ENCODE measurements at places on chromosomes 7 and 10.

DNA sequence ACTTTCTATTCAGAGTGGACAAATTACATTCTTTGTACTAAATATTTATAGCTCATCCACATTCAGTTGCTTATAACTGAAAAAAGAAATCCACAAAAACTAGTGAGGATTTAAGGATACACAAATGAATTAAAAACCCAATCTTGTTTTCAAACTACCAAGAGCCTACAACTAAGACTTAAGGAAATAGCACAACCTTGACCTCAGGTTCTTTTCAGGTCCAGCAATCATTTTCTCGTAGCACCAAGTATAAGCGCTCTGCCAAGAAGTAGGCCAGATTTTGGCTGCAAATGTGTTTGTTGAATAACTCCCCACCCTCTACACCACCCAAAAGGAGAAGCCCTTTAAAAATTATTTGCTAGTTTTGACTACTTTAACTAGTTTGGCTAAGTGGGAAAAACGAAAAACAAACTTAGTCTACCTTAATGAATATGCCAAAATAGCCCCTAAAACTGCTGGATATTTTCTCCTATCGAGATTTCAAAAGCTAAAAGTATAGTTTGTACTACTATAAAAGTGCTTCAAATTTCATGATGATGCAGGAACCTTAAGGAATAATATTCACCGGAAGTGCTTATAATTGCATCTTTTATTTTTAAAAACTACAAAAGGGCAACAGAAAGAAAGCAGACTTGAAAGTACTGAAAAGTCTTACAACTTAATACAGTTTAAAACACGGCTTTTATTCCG, 2.7 kb upstream of the KMT2E start:
- peaks cover 42% of the 10 kb centered on the region for H3K4me1 ChIP-seq
- peaks cover 75% of the 10 kb centered on the region for H3K36me3 ChIP-seq
- DNase-seq, result no peak
- H3K27ac ChIP-seq, result peak overlapping the region; percentile 100
- peaks cover 18% of the 10 kb centered on the region for H3K27me3 ChIP-seq

DNA sequence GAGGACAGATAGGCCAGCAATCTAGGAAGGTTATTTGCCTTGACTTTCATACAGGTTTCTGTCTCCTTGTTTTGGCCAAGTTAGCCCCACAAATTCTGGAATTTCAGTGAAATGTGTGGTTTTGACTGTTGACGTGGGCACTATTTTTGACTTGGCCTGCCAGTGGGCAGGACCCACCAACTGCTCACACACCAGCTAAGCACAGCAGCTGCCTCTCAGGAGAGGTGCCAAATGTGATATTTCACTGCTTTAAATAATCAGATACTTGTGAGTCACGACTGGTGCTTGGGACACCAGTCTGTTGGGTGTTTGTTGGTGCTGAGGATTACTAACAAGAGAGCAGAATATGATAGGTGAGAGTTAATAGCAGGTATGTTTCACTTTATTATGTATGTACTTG, 409.7 kb upstream of the MTPN start:
- H3K27ac ChIP-seq, result no peak overlapping the region
- no peak overlapping the region for H3K4me3 ChIP-seq
- DNase-seq, result no peak
- no peaks in the 10 kb centered on the region for H3K27me3 ChIP-seq
- H3K36me3 ChIP-seq, result no peaks in the 10 kb centered on the region

DNA sequence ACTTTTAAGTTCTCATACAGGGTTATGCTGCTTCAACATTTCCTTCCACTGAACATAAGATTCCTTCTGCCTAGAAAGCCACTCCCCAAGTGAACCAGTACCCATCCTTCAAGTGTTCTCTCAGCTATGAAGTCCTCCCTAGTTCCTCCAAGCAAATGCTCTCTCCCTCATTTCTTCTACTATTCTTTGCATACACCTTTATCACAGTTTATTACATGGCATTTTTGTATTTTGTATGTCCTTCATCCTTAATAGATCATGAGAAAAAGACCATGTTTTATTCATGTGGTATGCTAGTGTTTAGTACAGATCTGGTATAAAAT, 1.9 kb downstream of the SYPL1 start:
- peak overlapping the region; percentile 40 for H3K4me3 ChIP-seq
- H3K36me3 ChIP-seq, result peaks cover 19% of the 10 kb centered on the region
- H3K27me3 ChIP-seq, result peaks cover 4% of the 10 kb centered on the region
- H3K27ac ChIP-seq, result peak overlapping the region; percentile 16

GRCh38 chr7:17369691-17370426, 71.4 kb downstream of the AHR start:
- H3K4me3 ChIP-seq, result no peak overlapping the region
- no peak for DNase-seq
- H3K36me3 ChIP-seq, result no peaks in the 10 kb centered on the region
- no peaks in the 10 kb centered on the region for H3K27me3 ChIP-seq
- H3K27ac ChIP-seq, result no peak overlapping the region
- peaks cover 7% of the 10 kb centered on the region for H3K4me1 ChIP-seq

GRCh38 chr10:110744782-110745181, 100.6 kb downstream of the RBM20 start:
- H3K36me3 ChIP-seq, result peaks cover 7% of the 10 kb centered on the region
- H3K4me3 ChIP-seq, result no peak overlapping the region
- H3K27ac ChIP-seq, result no peak overlapping the region

DNA sequence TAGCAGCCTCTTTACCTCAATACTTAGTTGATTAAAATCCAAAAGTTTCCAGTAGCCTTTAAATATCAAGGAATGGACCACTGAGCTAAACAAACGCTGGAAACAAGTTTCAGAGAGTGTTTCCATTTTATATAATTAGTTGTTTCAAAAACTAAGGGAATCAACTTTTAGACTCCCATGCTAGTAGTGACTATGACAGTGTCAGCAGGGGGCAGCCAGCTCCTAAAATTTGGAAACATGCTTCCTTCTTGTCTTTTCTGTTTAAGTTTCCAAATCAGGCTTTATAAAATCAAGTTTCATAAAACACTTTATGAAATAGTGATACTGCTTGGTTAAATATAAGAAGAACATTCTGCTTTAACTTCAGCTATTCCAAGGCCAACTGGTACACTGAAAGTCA, 138.2 kb upstream of the TMEM229A start:
- no peak overlapping the region for H3K27ac ChIP-seq
- H3K4me3 ChIP-seq, result no peak overlapping the region
- no peaks in the 10 kb centered on the region for H3K36me3 ChIP-seq
- no peak for DNase-seq
- H3K4me1 ChIP-seq, result no peaks in the 10 kb centered on the region

- no peaks in the 10 kb centered on the region for H3K4me1 ChIP-seq
- no peak for DNase-seq
- H3K27ac ChIP-seq, result no peak overlapping the region
- H3K4me3 ChIP-seq, result no peak overlapping the region
- H3K36me3 ChIP-seq, result no peaks in the 10 kb centered on the region
- H3K27me3 ChIP-seq, result peaks cover 4% of the 10 kb centered on the region
These were observed 38.2 kb upstream of the CFAP46 start for GRCh38 chr10:132980426-132981172.

- peak; percentile 5 for DNase-seq
- no peak overlapping the region for H3K4me3 ChIP-seq
- no peak overlapping the region for H3K27ac ChIP-seq
- H3K4me1 ChIP-seq, result no peaks in the 10 kb centered on the region
- peaks cover 11% of the 10 kb centered on the region for H3K27me3 ChIP-seq
These were observed 239.6 kb upstream of the SHH start for GRCh38 chr7:156051884-156052283.

GRCh38 chr7:106285855-106286492, 1.2 kb upstream of the NAMPT start:
- DNase-seq, result no peak
- peak overlapping the region; percentile 96 for H3K4me3 ChIP-seq
- H3K27me3 ChIP-seq, result no peaks in the 10 kb centered on the region
- peaks cover 33% of the 10 kb centered on the region for H3K4me1 ChIP-seq
- peak overlapping the region; percentile 99 for H3K27ac ChIP-seq
- no peaks in the 10 kb centered on the region for H3K36me3 ChIP-seq

GRCh38 chr7:128321044-128321422, 22.7 kb downstream of the RBM28 start:
- no peak for DNase-seq
- H3K36me3 ChIP-seq, result peaks cover 55% of the 10 kb centered on the region
- peak overlapping the region; percentile 85 for H3K27ac ChIP-seq
- no peak overlapping the region for H3K4me3 ChIP-seq
- no peaks in the 10 kb centered on the region for H3K27me3 ChIP-seq

DNA sequence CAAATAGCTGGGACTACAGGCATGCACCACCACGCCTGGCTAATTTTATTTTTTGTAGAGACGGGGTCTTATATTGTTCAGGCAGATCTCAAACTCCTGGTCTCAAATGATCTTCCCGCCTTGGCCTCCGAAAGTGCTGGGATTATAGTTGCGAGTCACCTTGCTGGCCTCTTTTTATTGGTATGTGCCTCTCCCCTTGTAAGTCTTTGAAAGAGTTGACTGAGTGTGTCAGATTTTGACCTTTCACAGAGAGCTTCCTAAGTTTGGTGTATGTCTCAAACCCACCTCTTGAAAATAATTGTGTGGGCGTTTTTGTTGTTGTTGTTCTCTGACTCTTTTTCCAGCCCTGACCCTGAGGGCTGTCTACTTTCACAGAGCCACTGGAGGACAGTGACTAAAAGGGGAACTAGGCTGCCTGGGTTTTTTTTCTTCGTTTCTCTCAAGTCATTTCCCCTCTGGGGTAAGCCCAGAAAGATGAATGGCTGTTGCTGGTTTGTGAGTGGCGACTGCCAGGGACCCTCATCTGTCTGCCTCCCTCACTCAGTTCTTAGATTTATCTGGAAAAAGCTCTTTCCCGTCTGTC, 262.8 kb downstream of the ZEB1 start:
- no peak overlapping the region for H3K4me3 ChIP-seq
- no peaks in the 10 kb centered on the region for H3K36me3 ChIP-seq
- H3K27ac ChIP-seq, result no peak overlapping the region
- peaks cover 9% of the 10 kb centered on the region for H3K27me3 ChIP-seq

GRCh38 chr7:22210967-22211366, 146.0 kb downstream of the RAPGEF5 start:
- no peaks in the 10 kb centered on the region for H3K36me3 ChIP-seq
- H3K27me3 ChIP-seq, result peaks cover 28% of the 10 kb centered on the region
- no peaks in the 10 kb centered on the region for H3K4me1 ChIP-seq

DNA sequence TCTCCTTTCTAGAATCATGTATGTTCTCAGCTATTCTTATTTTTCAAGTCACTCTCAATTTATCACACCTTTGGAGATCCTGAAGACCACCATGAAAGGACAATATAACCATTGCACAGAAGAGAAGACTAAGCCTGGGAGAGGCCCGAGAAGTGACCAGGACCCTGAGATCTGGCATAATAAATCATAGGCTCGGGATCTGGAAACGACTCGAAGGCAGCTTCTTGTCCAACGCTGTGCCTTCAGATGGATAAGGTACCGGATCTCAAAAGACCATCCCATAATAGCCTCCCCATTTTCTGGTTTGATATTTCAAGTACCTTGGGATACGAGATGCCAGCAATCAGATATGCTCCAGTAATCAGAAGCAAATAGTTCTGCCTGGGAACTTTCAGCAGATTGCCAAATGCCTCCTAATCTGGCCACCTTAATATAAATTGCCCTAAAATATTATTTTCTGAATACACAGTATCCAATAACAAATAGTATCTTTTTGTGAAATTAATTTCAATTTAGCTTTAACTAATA, 179.2 kb upstream of the ZMIZ1 start:
- DNase-seq, result no peak
- no peak overlapping the region for H3K4me3 ChIP-seq
- no peaks in the 10 kb centered on the region for H3K36me3 ChIP-seq
- H3K27me3 ChIP-seq, result peaks cover 17% of the 10 kb centered on the region

- no peak overlapping the region for H3K4me3 ChIP-seq
- no peak overlapping the region for H3K27ac ChIP-seq
- H3K4me1 ChIP-seq, result no peaks in the 10 kb centered on the region
- H3K27me3 ChIP-seq, result no peaks in the 10 kb centered on the region
- H3K36me3 ChIP-seq, result no peaks in the 10 kb centered on the region
- peak; percentile 8 for DNase-seq
These were observed 561.6 kb downstream of the TCERG1L start for GRCh38 chr10:130749911-130750310.

DNA sequence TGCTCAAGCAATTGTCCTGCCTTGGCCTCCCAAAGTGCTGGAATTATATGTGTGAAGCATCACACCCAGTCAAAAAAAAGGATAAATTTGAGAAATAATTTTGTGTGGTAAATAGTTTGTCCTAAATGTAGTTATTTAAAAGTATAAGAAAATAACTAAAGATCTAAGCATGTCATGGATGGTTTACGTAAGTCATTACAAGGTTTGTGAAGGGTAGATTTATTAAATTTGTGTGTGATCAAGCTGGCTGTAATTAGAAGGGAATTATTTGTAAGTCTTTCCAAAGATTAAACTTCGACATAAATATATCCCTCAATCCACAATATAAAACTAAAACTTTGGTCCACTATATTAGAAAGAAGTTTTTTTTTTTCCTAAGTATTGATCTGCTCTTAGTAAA, 28.6 kb downstream of the ORC5 start:
- H3K4me1 ChIP-seq, result no peaks in the 10 kb centered on the region
- no peak overlapping the region for H3K4me3 ChIP-seq
- H3K27me3 ChIP-seq, result no peaks in the 10 kb centered on the region
- no peak overlapping the region for H3K27ac ChIP-seq

DNA sequence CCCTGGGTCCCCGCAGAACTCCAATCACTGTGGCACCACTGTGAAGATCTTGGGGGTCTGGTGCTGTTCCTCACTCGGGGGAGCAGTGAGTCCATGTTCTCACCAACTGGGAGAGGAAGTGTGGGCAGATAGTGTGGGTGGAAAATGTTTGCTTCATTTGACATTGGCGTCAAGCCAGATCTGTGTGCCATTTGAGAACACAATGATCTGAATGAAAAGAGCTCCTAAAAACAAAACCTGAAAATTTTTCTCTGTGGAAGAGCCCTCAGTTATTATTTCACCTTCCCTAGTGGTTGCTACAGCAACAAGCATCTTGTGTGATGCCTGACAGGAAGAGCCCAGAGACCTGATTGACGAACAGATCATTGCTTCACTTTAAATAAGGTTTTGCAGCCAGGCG, 125.6 kb downstream of the VIPR2 start:
- H3K27ac ChIP-seq, result no peak overlapping the region
- no peaks in the 10 kb centered on the region for H3K36me3 ChIP-seq
- no peak for DNase-seq
- no peaks in the 10 kb centered on the region for H3K27me3 ChIP-seq
- peaks cover 3% of the 10 kb centered on the region for H3K4me1 ChIP-seq
- H3K4me3 ChIP-seq, result no peak overlapping the region

DNA sequence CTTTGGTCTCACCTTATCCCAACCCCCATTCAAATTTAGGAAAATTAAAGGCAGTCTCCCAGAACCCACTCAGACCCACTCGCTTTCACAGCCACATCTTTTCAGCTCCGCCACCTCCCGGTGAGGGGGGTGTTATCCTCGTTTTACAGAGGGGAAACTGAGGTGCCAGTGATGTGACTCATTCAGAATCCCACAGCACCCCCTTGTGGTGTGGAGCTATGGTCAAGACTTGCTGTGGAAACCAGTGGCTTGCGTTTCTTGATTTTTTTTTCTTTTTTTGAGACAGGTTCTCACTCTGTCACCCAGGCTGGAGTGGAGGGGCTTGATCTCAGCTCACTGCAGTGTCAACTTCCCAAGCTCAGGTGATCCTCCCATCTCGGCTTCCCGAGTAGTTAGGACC, 27.6 kb downstream of the SLC35G1 start:
- DNase-seq, result peak; percentile 56
- no peaks in the 10 kb centered on the region for H3K36me3 ChIP-seq
- H3K27ac ChIP-seq, result no peak overlapping the region

Measured in activated naive CD4-positive, alpha-beta T cell treated with anti-CD3 and anti-CD28 coated beads, Interleukin-2, amount 10 ng/mL, durations not matched to agents 7 days and 5 days (primary cell).